NCI-H774 (cell line): ENCODE measurements at places on chromosomes 13 and 19.

GRCh38 chr19:17393002-17393401 is 994 bp downstream of the CCDC194 start:
- no peak for DNase-seq

- DNase-seq, result peak; percentile 85
Observed at GRCh38 chr13:49936075-49936967, at the start of gene SPRYD7. TSS of gene SPRYD7 (minus strand) at chr13:49936340. CDS start at chr13:49936235, 105 bp downstream.

GRCh38 chr19:12247644-12248222 is 47.0 kb downstream of the ZNF44 start:
- DNase-seq, result no peak

DNA sequence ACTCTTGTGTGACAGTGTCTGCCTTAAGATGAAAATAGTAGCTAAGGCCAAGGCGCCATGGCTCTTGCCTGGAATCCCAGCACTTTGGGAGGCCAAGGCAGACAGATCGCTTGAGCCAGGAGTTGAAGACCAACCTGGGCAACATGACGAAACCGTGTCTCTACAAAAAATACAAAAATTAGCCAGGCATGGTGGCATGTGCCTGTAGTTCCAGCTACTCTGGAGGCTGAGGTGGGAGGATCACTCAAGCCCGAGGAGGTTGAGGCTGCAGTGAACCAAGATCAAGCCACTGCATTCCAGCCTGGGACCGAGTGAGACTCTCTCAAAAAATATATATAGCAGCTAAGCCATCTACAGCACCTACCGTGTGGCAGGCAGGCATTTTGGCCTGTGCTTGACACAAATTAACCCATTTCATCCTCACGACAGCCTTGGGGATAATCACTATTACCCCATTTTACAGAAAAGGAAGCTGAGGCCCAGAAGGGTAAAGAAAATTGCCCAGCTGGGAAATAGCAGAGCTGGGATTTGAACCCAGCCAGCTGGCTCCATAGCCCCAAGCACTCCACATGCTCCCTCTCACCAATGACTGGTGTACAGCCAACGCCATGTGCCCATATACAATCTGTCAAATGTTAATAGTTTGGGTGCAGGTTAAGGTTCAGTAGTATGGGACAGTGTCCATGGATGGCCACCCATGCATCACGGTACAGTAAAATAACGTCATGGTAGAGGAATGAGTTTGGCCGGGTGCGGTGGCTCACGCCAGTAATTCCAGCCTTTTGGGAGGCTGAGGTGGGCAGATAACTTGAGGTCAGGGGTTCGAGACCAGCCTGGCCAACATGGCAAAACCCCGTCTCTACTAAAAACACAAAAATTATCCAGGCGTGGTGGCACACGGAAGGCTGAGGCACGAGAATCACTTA is 3.1 kb downstream of the SLC1A5 start:
- DNase-seq, result no peak

GRCh38 chr13:113322043-113322461 is 25.0 kb downstream of the LAMP1 start:
- DNase-seq, result no peak

GRCh38 chr13:30615481-30615865 is 2.2 kb upstream of the USPL1 start:
- DNase-seq, result no peak

- DNase-seq, result no peak
Observed at GRCh38 chr13:48571126-48571913, 38.4 kb upstream of the RCBTB2 start.

DNA sequence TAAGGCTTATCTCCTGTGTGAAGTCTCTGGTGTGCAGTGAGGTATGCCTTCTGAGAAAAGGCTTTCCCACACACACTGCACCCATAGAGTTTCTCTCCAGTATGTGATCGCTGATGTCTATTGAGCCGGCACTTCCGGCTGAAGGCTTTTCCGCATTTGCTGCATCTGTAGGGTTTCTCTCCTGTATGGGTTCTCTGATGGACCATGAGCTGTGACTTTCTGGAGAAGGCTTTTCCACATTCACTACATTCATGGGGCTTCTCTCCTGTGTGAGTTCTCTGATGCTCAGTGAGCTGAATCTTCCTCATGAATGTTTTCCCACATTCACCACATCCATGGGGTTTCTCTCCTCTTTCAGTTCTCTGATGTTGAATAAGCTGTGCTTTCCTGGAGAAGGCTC is 14.7 kb downstream of the ZNF577 start:
- DNase-seq, result no peak

GRCh38 chr13:28991764-28992163 is 171.6 kb downstream of the MTUS2 start:
- DNase-seq, result no peak

- no peak for DNase-seq
Observed at GRCh38 chr19:5976768-5977167, 1.2 kb downstream of the RANBP3 start.

DNA sequence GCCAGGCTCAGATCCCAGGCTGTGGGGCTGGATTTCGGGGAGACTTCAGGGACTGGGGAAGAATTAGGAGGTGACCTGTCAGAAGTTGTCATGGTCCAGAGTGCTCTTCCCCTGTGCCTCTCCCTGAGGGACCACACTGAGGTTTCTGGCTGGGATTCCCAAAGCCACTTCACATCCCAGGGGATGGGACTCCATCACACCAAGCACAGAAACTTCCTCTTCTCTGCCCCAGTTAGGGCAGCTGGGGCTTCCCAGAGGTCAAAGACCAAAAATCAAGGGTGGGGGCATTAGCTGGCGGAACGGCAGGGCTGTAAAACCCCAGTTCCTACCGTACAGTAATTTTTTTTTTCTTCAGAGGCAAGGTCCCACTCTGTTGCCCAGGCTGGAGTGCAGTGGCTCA is 7.4 kb downstream of the FCER2 start:
- DNase-seq, result no peak

- DNase-seq, result no peak
Observed at GRCh38 chr13:28166257-28166656, 27.9 kb downstream of the PAN3 start.

- DNase-seq, result no peak
Observed at GRCh38 chr13:30850204-30850866, 55.7 kb upstream of the MEDAG start.

- no peak for DNase-seq
Observed at GRCh38 chr19:1836458-1837221, 11.6 kb downstream of the REXO1 start.

GRCh38 chr13:59755632-59756290 is 408.0 kb downstream of the DIAPH3 start:
- no peak for DNase-seq

- DNase-seq, result no peak
Observed at GRCh38 chr13:64305246-64305645, 2889.6 kb upstream of the PCDH20 start.

- no peak for DNase-seq
Observed at GRCh38 chr19:13055213-13056051, 47.2 kb downstream of the LYL1 start.

DNA sequence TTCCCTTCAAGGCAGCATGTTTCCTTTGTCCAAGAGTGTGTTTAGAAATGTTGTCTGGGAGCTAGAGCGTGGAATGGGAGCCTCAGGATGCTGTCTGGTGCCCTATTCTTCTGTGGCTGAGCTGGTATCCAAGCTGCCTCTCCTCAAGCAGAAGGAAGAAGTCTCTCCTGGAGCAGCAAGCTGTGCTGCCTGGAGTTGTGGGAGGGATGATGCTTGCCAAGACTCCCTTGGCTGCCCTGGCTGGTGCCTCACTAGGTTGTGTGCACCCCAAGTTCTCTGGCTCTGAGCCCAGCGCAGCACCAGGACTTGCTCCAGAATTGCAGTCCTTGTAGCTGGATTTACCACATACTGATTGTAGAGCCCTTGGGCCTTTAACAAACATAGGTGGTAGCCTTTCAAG is 4.7 kb upstream of the CYP4F3 start:
- no peak for DNase-seq

DNA sequence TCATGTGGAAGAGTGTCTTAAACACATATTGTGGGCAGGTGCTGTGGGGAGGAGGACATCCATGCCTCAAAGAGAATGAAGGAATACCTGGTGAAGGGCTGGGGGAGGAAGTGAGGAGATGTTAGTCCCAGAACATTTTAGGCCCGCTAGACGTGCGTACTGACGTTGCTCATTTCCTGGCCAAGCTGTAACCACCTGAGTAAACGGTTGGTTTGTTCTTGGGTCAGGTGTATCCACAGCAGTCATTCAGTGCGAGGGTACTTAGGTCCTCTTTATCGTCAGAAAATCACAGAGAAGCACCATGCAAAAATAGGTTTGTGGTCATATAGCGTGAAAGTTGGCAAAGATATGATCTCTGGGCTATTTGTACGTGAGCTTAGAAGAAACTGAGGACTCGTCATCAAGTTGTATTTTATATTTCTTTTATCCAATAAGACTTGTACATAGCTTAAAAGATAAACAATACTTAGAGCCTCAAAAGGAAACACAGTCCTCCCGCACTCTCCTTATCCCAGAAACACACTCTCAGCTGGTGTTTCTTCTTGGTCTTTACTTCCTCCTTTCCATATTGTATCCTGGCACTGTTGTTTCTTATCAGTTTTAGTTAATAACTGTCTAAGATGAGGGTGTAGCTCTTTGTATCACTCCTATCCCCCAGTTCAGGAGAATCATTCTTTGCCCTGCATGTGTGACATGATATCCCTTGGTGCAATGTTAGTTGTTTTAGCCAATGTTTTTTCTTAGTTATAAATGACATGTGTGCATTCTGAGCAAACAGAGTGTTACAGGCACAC is 52.0 kb downstream of the ARHGEF7 start:
- peak; percentile 37 for DNase-seq

DNA sequence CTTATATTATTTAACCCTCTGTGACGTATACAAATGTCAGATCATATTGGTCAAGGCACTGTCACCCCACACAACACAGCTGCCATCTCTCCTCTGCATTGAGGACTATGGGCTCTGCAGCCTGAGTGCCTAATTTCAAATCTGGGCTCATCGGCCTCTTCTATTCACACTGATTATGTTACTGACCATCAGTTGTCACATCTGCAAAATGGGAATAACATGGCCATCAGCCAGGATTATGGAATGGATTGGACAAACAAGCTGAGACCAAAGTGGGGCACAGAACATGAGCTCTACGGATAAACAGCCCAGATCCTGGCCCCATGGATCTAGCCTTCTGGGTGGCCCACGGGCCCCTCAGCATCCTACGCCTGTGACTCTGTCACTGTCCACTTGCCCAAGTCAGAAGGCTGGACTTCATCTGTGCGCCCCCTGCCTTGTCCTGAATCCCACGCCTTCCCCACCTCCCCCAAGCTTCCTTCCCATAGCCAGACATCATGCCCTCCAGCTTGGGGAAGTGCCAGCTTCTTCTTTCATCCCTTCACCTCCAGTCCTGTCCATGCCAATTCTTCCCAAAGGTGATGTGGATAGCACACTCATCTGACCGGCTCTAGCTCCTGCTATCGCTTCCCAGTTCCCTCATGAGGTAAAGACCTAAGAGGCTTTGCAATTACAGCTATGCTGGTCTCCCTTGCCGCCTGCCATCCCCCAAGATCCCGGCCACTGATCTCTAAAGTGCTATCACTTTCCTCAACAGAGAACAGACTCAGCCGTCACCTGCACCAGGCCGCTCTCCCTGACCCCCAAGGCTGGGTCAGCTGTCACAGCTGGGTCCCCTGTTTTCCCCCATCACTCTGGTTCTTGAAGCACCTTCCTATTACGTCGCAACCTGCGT is 872 bp downstream of the FARSA start:
- DNase-seq, result no peak

GRCh38 chr13:51803422-51804294 is at the start of gene DHRS12:
TSS of gene DHRS12 (minus strand) at chr13:51804163. CDS start at chr13:51799659, 4,504 bp downstream.
- DNase-seq, result peak; percentile 61

DNA sequence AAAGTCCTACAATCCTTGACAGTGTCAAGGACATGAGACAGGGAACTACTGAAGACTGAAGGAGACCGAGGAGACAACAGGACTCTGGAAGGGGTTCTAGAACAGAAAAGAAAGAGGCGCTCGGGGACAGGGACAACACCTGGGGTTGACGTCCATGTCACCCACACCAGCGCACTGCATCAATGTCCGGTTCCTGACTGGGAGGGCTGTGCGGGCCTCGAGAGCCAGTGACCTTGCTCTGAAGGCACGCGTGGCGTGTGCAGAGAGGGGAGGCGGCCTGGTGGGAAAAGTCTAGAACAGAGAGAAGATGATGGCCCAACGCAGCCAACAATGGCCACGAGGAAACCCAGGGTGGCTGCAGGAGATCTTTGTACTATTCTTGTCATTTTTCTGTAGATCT is 5.7 kb downstream of the CARS2 start:
- DNase-seq, result no peak

- DNase-seq, result no peak
Observed at GRCh38 chr13:62320129-62321108, 904.8 kb upstream of the PCDH20 start.
